Fibroblast of skin of right quadriceps (primary cell): ENCODE measurements at places on chromosomes 6 and 20.

DNA sequence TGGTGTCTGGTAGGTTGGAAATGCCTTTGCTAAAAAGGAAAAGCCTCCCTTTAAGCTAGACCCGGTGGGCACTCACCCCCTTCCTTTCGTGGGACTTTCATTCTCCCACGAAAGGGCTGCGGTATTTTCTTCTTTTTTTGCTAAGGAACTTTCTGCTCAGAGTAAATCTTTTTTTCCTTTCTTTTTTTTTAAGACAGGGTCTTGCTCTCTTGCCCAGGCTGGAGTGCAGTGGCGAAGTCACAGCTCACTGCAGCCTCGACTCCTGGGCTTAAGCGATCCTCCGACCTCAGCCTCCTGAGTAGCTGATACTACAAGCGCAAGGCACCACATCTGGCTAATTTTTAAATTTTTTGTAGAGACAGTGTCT lies 4.0 kb downstream of the TP53TG5 start:
- DNase-seq = no peak

DNA sequence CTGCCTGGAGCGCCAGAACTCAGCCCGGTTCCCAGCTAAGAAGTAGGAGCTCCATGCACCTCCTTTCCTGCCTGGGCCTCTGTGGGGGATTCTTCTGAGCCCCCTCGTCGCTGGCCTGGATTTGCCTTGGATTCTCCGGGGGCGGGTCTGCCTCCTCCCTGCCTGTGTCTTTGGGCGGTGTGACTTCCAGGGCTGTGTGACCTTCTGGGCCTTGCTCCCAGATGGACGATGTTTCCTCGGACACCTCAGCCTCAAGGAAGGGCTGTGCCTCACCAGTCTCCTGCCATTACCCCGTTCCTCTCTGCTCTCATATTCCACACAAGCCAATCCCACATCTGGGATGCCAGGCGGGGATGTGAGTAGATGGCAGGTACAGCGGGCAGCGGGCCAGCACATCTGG lies 76.8 kb downstream of the ERMARD start:
- DNase-seq = no peak

- no peak for DNase-seq
These were observed 91.2 kb upstream of the TINAG start for GRCh38 chr6:54217018-54217417.

- DNase-seq = no peak
These were observed 17.6 kb upstream of the CDKN1A start for GRCh38 chr6:36660771-36661471.

DNA sequence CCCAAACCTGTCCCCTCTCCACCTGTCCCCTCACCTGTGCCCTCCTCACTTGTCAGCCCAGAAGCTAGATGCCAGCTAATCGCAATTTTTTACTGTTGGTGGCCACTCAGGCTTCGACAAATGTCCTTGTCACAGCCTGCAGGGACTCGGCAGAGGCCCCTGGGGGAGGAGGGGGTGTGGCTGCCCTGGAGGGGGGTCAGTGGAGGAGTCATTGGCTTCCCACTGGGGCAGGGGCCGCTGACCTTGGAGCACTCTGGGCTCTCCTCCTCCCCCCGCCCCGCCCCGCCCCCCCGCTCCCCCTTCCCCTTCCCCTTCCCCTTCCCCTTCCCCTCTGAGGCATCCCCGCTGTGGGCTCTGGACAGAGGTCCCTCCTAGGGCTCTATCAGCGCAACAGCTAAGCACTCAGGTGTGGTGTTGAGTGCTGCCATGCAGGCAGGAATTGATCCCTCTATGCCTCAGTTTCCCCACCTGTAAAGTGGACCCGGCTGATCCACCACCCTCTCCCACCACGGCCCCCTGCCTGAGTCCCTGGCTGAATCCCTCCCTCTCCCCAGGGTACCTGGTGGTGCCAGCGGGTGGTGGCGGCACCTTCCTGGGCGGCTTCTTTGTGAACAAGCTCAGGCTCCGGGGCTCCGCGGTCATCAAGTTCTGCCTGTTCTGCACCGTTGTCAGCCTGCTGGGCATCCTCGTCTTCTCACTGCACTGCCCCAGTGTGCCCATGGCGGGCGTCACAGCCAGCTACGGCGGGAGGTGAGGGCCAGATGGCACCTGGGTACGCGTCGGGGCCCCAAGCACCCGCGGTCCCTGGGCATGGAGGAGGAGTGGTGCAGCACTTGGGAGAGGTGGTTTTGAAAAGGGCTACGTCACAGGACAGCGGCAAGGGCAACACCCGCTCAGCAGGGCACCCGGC lies 23.8 kb downstream of the SLCO4A1 start:
- no peak for DNase-seq

- no peak for DNase-seq
These were observed 2.8 kb downstream of the PREX1 start for GRCh38 chr20:48824830-48825565.

DNA sequence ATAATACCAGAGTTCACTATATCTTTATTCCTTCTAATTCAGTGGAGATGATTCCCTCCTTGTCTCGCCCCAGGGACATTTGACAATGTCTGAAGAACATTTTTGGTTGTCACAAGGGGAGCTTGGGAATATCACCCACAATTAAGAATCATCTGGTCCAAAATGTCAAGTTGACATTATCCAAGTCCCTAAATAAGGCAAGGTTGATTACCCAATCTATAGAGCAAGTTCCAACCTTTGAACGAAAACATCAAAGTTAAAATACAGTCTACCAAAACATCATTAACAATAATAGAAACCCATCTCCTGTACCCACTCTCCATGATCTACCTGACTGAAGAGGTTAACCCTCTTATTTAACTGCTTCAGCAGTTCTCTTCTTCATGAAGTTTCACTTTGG lies 15.6 kb downstream of the DEK start:
- DNase-seq = no peak

DNA sequence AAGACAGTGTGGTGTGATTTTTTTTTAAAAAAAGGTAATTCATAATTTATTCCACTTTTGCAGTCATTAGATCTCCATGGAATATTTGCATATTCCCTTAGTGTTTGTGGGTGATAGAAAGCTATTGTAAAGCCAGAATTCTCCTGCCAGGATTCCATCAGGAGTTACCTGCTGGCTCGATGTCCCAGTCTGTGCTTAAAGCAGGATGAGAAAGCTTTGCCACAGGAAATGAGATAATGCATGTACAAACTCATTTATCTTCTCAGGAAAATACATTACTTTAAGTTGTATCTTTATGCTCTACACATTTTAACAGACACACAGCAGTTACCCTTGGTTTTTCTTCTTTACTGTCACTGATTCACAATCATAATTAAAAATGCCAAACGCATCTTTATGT lies 553.0 kb downstream of the CD109 start:
- no peak for DNase-seq

- no peak for DNase-seq
These were observed 33.9 kb upstream of the CLVS2 start for GRCh38 chr6:122962000-122962624.
